ENCODE measurements at places on chromosomes 16 and 17. TPM values are rescaled to one million over a fixed set of nuclear protein-coding genes. Genes with fewer than 3 reads are reported as not detected.

The GSG1L gene
- total RNA-seq = not detected

The ARL5C gene
- total RNA-seq = under 0.01 TPM

The CPNE7 gene
- 9.2 TPM for total RNA-seq

The HEATR9 gene
- total RNA-seq = not detected

The ATF7IP2 gene
- not detected for total RNA-seq

The HAGHL gene
- total RNA-seq = 9.7 TPM

The RFWD3 gene
- 5.5 TPM for total RNA-seq

The CDH5 gene
- total RNA-seq = under 0.01 TPM

The PDF gene
- total RNA-seq = 6.7 TPM

The COIL gene
- total RNA-seq = 8.3 TPM

The TERB1 gene
- total RNA-seq = 0.09 TPM

The OTOA gene
- under 0.01 TPM for total RNA-seq

The NQO1 gene
- total RNA-seq = 584 TPM

The ENPP7 gene
- not detected for total RNA-seq

The CIBAR2 gene
- not detected for total RNA-seq

The TLCD2 gene
- 8.7 TPM for total RNA-seq

The PRM3 gene
- not detected for total RNA-seq

The LGALS9C gene
- total RNA-seq = not detected

All from bronchial smooth muscle cell (primary cell).